ENCODE measurements at places on chromosomes 1 and 21.

- DNase-seq = no peak
These were observed 10.0 kb downstream of the SLC25A24 start for GRCh38 chr1:108190001-108190634.

- no peak for DNase-seq
These were observed 128.0 kb downstream of the TGFBR3 start for GRCh38 chr1:91757763-91758460.

GRCh38 chr21:45502006-45502345 is 40.3 kb downstream of the SLC19A1 start:
- DNase-seq = no peak

DNA sequence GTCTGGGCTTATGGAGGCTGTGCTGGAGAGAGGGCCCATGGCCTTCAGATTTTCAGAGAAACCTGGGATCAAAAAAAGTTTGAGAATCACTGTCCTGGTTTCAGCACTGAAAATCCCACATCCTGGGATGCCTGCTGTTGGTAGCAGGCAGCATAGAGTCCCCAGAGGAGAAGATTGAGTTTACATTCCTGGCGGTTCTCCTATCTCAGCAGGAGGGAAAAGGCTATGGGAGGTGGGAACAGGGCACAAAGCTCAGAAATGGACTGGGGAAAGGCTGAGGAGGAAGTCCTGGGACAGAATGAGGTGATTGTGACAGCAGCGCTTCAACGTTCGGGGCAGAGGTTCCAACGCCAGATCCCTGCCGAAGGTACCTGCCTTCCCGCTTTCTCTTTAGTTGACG is 103.4 kb downstream of the ETS2 start:
- no peak for DNase-seq

- no peak for DNase-seq
These were observed 498 bp downstream of the GNAT2 start for GRCh38 chr1:109618661-109619575.

DNA sequence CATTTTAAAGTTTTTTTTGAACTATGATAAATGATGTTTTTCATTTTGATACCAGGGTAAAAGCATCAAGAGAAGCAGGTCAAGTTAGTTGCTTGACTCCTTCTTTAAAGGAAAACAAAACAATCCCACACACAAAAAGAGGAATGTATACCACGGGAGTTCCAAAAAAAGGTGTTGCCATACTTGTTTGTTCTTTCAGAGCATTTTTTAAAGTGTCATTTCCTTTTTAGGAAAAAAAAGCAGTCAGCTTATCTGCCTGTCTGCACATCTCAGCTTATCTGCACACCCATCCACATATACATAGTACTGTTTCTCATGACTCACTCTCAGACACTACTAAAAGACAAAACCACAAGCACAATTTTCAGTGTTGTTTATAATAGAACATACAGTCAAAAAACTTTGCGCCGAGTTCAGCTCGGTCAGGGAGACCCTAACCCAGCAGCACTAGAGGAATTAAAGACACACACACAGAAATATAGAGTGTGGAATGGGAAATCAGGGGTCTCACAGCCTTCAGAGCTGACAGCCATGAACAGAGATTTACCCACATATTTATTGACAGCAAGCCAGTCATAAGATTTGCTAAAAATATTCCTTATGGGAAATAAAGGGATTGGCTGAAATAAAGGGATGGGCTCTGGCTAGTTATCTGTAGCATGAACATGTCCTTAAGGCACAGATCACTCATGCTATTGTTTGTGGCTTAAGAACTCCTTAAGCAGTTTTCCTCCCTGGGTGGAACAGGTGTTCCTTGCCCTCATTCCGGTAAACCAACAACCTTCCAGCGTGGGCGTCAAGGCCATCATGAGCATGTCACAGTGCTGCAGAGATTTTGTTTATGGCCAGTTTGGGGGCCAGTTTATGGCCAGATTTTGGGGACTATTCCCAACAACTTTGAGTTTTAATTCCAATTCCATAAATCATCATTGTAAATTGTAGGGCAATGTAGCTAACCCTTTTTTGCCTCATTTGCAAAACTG is 11.4 kb upstream of the MNDA start:
- DNase-seq = no peak

DNA sequence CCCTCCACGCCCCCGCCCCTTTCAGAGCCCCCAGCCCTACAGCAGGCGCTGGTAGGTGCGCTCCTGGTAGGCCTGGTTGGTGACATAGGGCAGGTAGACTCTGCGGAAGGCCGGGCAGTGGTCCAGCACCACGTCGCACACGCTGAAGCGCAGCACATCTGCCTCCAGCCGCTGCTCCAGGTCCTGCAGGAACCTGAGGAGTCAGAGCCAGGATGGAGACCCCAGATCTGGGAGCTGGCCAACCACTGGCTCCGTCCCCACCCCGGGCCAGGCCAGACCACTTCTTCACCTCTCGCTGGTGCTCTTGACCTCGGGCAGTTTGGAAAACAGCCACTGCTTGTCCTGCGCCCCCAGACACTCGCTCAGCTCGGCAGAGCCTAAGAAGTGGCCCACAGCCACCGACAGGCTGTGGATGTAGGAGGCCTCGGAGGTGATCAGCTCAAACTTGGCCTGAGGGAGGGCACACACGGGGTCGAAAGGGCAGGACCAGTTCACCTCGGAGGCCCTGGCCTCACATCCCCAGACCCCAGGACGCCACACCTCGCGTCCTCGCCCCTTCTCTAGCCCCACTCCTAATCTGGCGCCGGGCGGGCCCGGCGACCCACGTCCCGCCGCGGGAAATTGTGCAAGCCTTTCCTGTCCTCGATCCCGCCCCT is 6.4 kb downstream of the ARHGEF19 start:
- no peak for DNase-seq

GRCh38 chr1:203270448-203270847 is 34.9 kb upstream of the BTG2 start:
- DNase-seq = no peak

GRCh38 chr1:58585581-58586151 is 8.6 kb upstream of the TACSTD2 start:
- no peak for DNase-seq
